ENCODE measurements at places on chromosomes 6 and 20.

DNA sequence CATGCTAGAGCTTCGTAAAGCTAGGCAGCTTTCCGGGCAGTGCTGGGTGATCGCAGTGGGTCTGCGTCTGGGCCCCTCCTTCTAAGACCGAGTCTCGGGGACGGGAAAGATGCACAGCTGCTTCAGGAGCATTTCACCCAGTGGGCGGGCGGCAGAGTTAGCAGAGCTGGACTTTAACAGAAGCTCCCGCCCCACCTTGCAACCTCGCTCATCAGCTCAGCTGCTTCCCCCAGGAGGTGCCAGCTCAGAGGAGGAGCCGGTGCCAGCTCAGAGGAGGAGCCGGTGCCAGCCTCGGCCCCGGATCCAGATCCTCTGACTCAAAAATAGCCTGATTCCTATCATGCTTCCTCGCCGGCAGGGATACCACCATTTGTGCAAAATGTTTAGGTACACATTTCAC lies 94.5 kb upstream of the RPS6KA2 start:
- DNase-seq = no peak

- DNase-seq = peak; percentile 12
Measured at GRCh38 chr6:42260972-42261371, 43.3 kb upstream of the MRPS10 start.

GRCh38 chr20:49187330-49187850 lies 744 bp downstream of the STAU1 start:
- no peak for DNase-seq

DNA sequence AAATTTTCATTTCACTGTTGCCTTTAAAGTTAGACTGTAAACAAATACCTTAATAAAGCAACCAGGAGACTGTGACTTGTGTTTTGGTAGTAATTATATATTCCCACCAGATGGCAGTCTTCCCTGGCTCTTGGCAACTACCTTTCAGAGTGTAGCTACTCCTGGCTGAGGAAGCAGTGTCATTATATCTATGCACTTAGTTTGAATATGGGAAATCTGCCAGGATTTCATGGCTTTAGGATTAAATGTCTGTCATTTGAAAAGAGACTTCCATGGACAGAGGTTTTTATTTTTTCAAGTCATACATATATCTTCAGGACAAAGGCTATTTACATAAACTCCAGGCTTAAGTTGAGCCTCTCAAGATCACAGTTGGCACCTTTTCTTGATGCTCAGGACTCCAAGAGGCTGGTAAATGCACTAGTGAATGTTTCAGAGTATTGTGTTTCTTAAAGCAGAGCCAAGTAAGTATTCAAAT lies 160.1 kb downstream of the C6orf58 start:
- peak; percentile 86 for DNase-seq

DNA sequence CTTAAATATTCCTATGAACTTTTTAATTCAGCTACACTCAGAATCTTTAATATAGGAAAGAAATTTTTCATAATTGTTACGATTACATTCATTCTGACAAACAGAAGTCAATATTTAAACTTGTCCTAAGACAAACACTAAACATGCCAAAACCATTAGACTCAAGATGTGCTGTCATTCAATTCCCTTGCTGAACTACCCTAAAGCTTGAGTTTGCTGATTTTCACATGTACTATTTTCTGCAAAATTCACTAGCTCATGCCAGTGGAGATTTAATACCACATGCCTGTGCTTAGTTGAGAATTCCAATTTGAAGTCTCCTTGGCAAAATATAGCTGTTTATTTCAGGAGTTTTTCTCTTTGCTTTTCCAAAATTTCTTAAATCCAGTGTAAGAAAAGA lies 448.0 kb downstream of the COL12A1 start:
- DNase-seq = no peak

DNA sequence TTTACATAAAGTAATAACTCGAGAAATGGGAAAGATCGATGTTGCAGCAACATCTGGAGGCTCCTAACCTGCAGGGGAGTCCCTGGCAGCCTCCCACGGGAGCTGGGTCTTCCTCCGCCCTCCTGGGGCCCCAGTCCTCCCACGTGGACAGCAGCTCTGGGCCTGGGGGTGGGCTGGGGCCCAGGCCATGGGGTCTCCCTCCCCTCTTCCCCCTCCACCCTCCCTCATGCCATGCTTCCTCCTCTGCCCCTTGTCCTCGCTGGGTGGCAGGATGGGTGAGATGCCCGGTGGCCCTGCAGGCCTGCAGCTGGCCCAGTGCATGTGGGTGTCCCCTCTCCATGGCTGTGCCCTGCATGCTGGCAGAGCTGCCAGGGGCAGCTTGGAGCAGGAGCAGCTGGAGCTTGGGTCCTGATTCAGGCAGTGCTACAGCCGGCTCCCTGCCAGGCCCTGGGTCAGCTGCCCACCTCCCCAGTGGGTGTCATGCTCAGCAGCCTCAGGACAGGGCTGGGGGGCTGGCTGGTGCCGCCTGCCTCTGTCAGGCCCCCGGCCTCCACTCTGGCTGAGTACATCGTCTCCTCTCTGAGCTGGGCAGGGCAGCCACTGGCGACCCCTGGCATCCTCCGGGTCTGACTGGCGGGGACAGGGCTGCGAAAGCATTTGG lies 48.9 kb upstream of the BHLHE23 start:
- no peak for DNase-seq

DNA sequence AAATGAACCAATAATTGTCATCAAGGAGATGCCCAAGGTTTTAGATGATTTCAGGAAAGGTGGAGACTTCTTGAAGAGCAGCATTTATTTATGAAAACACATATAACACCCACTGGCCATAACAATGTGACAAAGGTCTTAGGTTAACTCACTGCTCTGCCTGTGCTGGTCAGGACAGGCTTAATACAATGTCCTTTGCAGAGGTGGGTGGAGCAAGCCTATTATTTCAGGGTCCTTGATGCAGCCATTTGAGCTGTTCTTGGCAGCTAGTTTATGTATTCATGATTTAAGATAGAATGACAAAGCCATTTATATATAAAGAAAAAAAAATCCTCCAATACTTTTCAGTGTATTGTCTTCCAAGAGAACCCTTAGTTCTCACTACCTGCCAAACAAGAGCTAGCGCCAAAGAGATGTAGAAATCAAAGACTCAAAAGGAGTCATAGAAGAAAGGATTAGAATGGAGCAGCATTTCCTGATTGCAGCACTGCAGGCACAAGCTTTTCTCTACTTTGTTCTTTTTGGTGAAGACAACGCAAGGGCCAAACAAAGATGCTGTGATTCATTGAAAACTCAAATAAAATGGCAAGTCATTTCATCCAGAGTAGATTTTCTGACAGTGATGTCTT lies 124.3 kb upstream of the TSHZ2 start:
- no peak for DNase-seq

GRCh38 chr6:150715133-150715532 lies 115.4 kb downstream of the PLEKHG1 start:
- no peak for DNase-seq

DNA sequence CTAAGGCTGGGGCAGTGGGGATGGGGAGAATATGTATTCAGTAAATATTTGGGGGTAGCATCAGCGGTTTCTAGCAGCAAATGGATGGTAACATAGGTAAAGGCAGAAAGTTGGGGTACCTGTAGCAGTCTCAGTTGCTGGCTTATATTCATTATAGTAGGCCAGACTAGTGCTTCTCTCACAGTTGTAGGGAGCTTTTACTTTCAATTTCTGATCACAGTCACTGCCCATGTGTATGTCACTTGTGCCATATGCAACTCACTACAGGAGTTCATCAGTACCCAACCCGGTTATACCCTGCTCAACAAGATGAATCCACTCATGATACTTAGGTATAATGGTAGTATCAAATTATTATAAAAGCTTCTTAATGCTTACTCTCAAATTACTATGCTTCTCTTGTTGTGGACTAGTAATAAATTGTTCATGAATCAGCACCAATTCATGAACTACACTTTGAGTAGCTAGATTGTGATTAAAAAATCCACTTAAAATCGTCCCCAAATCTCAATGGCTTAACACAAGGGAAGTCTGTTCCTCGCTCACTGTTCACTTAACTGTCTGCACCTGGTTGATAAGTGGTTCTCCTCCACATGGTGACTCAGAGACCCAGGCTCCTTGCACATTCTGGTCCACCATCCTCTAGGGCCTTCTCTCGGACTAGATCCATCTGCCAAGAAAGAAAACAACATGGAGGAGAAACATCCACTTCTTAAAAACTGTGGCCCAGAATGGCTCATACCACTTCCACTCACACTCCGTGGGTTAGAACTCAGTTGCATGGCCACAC lies 31.3 kb upstream of the MYLIP start:
- no peak for DNase-seq

- no peak for DNase-seq
Measured at GRCh38 chr6:39852324-39852723, 60.1 kb downstream of the DAAM2 start.

DNA sequence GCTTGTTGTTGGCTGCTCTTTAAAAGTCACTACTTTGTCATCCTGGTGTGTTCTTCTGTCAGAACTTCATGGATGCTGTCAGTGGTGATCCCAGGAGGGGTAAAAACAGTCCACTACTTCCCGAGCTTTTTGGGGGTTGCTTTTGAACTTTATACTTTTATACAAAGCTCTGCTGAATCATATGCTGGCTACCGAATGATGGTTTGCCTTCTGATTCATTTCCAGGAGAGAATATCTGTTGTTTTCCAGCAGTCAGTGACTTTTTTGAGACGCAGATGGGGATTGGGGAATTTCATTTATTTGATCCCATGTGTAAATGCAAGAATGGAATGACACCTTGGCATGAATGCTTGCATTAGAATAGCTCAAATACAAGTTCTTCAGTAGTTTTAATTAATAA lies 32.7 kb upstream of the COL10A1 start:
- DNase-seq = no peak

All from NCI-H1417 (cell line).